ENCODE measurements at places on chromosomes 7 and 10. TPM values are rescaled to one million over a fixed set of nuclear protein-coding genes. Genes with fewer than 3 reads are reported as not detected.

DNA sequence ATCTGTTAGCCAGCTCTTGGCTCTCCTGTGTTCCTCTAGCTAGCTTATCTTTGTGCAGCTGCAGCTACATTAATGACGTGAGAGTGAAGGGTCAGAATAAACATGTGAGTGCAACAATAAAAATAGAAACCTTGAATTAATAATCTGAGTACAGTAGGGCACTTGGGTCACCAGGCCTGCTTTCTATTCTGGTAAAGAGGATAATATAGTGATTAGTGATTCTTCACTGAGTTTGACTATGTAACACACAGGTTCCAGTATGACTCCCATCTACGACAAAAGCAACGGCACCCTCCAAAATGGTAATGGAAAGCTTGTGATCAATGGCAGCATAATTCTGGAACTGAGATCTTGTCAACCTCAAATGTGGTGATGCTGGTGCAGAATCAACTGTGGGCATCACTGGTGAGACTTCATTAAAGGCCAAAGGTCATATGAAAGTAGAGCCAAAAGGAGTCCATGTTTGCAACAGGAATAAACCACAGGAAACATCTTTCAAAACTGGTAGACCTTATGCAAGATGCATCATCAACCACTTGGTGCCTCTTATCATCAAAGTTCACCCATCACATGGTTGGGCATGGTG is 77.6 kb downstream of the NRBF2 start:
- peaks cover 45% of the 10 kb centered on the region for H3K36me3 ChIP-seq
- H3K4me1 ChIP-seq: peaks cover 13% of the 10 kb centered on the region
- H3K4me3 ChIP-seq: no peak overlapping the region
- no peak overlapping the region for H3K27ac ChIP-seq

- no peak overlapping the region for H3K4me3 ChIP-seq
- DNase-seq: no peak
- no peak overlapping the region for H3K27ac ChIP-seq
- H3K36me3 ChIP-seq: no peaks in the 10 kb centered on the region
- peaks cover 7% of the 10 kb centered on the region for H3K27me3 ChIP-seq
- H3K4me1 ChIP-seq: peaks cover 34% of the 10 kb centered on the region
These were observed 37.2 kb upstream of the INSIG1 start for GRCh38 chr7:155260498-155260872.

Gene ATP6V1F
- total RNA-seq: 93.5 TPM

GRCh38 chr7:79806161-79806734 is 328.4 kb upstream of the GNAI1 start:
- no peaks in the 10 kb centered on the region for H3K36me3 ChIP-seq
- DNase-seq: peak; percentile 31
- H3K27me3 ChIP-seq: no peaks in the 10 kb centered on the region
- no peaks in the 10 kb centered on the region for H3K4me1 ChIP-seq
- no peak overlapping the region for H3K4me3 ChIP-seq
